IPS-NIHi11 (cell line): ENCODE measurements at places on chromosomes 1 and 21.

DNA sequence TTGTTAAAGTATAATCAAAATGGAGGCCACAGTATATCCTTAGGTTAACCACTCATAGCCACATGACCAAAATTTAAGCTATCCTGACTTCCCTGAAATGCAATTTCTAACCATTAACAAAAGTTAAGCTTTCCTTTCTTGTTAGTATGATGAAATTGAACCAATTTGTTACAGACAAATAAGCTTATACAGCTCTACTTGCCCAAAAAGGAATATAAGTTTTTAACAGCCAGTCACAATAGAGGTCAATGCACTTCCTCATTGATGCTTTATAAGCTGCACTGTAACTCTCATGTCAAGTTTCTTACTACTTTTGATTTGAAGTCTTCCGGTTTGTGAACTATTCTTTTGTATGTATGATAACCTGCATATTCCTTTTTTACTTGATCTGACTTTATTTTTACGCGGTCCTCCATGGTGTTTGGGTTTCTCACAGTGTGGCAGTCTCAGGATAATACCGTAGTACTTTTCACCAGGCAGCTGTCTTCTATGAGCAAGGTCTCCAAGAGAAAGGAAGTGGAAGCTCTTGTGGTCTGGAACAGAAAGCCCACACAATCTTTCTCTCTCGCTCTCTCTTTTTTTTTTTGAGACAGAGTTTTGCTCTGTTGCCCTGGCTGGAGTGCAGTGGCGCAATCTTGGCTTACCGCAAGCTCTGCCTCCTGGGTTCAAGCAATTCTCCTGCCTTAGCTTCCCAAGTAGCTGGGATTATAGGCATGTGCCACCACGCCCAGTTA is 331.6 kb downstream of the SRGAP2C start:
- no peak for DNase-seq

GRCh38 chr1:188295157-188295556 is 1466.4 kb downstream of the PLA2G4A start:
- DNase-seq: peak; percentile 15

DNA sequence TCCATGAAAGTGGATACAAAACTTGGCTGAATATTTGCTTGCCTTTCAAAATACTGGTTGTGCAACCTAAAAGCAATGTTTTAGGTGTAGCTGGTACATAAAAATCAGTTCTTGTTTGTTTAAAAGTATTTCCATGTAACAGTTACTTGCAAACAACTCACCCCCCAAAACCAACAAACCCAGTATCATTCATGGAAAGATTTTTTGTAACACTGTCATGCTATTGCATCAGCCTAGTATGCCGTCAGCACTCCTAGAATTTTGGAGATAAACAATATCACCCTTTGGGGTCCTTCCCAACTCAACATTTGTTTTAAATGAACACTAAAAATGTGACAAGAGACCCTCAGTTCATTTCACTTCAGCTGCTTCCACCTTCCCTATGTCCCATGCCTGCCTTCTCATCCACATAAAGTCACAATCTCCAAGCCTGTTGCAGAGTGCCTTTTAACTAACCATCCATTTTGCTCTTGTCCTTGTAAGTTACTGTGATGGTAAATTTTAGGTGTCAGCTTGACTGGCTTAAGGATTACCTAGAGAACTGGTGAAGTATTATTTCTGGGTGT is 425.3 kb downstream of the DUSP10 start:
- no peak for DNase-seq

- no peak for DNase-seq
These were observed 65.7 kb upstream of the APP start for GRCh38 chr21:26236281-26236680.

GRCh38 chr1:90850898-90851710 is 134.0 kb upstream of the BARHL2 start:
- peak; percentile 93 for DNase-seq

DNA sequence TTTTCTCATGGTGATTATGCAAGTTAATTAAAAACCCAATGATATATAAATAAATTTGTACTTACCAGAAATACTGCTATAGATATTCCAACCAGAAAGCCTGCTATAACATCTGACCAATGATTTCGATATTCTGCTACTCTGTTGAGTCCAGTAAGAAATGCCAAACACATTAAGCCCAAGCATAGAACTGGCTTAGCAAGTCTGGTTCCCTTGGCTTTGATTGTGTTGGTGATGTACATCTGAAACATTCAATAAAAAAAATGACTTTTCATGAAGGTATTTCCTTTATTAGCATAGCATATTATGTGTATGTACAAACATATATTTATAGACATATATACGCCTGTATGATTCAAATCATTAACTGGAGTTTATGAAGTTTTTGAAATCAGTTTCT is 82.8 kb downstream of the PLPPR5 start:
- DNase-seq: no peak

DNA sequence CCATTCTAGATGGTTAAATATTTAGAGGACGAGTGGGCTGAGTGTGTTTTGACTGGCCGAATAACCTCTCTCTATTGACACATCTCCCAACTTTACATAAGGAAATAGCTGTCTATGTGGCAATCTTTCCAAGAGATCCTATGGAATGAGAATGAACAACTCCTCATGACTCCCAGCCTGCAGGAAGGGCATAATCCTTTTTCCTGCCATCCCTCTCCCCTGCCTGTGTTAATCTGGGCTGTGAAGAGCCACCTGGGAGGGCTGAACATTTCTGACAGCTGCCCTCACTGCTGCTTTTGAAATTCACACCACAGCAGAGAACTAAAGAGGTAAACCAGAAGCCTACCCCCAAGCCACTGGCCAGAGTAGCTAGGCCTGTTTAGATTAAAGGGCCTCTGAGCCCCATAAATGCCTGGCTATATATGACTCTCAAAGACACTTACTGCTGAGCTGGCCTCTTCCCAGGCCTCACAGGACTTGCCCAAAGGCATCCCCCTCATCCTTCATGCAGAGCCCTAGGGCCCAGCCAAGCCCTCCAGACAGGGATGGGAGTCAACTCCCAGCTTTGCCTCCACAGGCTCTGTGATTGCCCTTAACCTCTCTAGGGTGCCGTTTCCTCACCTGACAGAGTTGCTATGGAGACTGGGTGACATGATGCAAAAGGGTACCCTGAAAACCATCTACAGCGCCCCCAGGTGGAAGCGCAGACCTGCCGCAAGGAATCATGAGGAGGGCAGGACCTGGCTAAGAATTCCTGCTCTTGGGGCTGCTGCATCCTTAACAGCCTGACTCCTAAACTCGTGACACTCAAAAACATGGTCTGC is 42.0 kb upstream of the LDLRAP1 start:
- peak; percentile 69 for DNase-seq
